ENCODE measurements at places on chromosomes 5 and 9.
A peak's percentile ranks its signal among the peaks of the same experiment; 100 is the strongest.

DNA sequence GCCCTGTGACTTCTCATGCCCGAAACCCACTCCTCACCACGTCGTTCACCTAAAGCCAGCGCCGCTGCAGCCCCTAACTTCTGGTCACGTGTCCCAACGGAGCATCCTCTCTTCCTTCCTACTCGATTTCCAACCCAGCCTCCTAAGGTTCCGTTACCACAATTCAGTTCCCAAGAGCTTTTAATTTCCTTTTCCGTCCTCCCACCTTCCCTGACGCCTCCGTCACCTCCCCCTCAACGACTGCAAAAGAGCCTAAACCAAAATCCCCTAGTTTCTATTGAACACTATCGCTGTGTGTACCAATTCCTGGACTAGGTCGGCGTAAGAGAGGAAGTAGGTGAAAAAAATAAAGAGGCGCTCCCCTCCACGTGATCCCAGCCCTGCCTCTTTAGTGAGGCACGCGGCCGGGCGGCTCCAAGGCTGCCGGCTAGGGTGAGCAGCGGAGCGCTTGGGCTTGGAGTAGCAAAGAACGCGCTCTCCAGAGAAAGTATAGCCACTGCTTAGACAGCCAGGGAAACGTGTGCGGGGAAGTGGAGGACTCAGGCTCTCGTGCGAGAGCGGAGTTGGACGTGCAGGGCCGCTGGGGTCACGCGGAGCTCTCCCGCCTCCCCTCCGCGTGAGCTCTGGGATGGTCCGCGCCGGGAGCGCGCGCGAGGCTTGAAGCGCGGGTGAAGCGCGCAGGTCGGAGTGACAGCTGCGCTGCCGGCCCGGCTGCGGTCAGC lies at the start of the genes CENPP and NOL8:
Gene CENPP, plus strand, starts transcription at position 685 of the 722 bp plus-strand sequence.
Gene NOL8, minus strand, starts transcription at position 82 of the 722 bp plus-strand sequence. CDS start 1,189 bp downstream, outside the sequence.
- peak; percentile 94 for DNase-seq

DNA sequence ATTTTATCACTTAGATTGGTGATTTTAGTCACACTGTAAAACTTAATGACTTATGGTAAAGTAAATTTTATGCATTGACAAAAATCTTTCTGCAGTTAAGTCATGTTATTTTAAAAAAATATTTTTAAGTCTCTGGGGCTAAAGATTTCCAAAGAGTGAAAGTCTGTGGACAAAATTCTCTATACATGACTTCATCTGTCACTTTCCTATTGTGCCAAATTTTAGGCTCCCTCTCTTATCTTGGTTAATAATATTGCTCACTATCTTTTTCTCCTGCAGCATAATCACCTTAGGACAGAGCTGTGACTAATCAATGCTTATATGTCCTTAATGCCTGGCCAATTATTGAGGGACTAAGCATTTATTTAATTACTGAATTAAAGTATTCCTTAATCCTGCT lies 15.2 kb downstream of the LURAP1L start:
- DNase-seq: no peak

DNA sequence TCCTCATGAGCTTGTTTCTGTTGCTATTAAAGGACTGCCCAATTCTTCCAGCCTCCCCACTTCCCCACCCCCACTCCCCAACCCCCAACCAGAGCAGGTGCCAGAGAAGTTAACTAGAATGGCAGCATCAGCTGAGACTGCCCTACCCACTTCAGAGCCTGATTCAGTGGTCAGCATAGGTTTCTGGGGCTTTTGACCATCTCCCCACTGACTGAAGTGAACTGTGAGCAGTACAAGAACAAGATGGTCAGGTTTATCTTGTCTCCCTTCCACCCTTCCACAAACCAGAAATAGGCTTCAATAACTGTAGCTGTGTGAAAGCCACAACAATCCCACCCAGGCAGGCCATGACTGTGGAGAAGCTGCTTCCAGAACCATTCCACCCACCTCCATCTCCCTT lies 289.4 kb upstream of the SLC24A2 start:
- no peak for DNase-seq

DNA sequence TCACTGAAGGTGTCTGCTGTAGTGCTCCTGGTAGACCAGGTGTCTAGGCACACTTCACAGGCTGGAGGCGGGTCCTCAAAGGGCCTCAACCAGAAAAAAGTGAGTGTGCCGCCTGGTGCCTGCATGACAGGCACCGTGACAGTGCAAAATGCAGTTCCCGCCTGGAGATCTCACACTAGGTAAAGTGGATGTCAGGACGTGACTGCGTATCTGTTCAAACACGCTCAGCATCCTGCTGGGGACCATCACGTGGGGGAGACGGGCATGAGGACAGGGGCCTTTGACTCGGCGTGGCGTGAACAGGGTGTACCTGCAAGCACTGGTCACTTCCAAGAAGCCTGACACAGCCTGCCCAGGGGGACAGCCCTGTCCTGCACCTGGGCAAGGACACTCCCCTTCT lies 32.3 kb upstream of the NTNG2 start:
- no peak for DNase-seq

DNA sequence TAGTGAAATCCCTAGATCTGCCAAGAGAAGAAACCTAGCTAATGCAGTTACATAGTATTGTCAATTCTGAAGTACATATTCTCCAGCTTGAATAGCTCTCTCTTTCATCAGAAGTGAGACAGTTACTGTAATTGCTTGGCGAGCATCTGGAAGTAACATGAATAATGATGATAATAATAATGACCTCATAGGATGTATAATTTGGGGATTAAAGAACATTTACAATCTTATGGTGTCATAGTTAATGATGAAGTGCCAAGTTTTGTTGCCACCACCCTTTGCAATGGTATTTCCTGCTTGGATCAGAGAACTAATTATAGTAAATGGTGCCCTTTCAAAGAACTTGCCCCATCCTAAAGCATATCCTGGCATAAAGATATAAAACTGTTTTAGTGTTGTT lies 201.4 kb downstream of the ADAMTSL1 start:
- no peak for DNase-seq

GRCh38 chr5:137596941-137597340 lies 97.8 kb upstream of the SPOCK1 start:
- DNase-seq: no peak

GRCh38 chr9:121807069-121807822 lies 155.8 kb downstream of the DAB2IP start:
- DNase-seq: no peak

DNA sequence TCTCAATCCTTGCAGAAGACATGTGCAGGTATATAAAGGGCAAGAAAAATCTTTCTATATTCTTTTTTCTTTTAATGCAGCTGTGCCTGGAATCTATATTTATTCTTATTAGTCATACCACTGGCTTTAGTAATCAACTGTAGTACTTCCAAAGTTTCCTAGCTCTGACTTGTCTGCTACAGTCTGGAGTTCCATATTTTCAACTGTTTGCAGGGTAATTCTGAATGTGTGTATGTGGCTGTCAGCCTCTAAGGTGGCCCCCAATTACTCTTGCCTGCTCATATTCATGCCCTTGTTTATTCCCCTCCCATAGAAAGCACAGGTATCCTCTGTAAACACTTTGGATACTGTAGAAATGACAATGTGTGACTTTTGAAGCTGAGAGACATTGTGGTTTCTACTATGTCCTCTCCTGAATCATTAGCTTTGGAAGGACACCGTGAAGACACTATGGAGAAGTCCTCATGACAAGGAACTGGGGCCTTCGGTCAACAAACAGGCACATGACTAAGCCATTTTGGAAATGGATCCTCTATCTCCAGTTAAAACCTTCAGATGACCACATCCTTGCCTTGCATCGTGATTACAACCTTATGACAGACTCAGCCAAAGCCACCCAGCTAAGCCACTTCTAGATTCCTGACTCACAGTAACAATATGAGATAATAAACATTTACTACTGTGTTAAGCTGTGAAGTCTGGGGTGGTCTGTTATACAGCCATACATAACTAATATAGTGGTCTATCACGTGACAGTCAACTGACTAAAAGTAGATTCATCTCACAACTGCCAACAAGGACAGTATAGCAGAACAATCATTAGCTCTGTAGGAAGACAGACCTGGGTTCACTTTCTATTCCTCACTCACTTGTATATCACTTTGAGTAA lies 49.5 kb upstream of the SUSD1 start:
- peak; percentile 71 for DNase-seq

DNA sequence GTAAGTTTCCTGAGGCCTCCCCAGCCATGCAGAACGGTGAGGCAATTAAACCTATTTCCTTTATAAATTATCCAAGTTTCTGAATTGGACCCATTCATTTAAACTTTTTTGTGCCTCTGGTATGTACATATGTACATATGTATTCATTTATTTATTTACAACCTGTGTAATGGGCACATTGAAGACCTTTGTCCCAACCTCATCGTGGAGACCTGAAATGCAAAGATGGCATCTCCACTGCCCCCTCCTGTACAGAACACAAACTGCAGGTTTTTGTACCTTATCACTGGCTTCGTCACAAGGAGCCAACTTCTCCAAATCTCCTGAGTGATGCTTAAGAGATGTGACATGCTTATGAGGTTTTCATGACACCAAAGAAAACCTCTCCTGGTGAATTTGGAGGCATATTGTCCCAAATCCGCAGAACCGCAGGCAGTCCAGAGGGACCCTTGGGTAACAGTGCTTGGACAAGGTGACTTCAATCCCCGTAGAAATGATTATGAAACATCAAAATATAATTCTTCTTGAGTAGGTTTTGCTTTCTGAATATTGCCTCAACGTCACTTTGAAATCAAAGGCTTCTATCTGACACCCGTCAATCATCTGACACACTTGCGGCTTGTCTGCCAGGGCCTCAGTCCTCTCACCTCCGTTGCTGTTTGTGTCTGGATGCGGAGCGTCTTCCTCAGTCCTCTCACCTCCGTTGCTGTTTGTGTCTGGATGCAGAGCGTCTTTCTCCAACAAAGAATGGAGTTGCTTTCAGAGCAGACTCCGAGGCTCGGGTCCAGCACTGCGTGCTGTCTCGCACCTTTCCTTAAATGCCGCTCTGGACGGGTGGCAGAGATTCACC lies 135.0 kb upstream of the IRX4 start:
- peak; percentile 35 for DNase-seq

- DNase-seq: no peak
These were observed 41.5 kb upstream of the FSD1L start for GRCh38 chr9:105406369-105406768.

DNA sequence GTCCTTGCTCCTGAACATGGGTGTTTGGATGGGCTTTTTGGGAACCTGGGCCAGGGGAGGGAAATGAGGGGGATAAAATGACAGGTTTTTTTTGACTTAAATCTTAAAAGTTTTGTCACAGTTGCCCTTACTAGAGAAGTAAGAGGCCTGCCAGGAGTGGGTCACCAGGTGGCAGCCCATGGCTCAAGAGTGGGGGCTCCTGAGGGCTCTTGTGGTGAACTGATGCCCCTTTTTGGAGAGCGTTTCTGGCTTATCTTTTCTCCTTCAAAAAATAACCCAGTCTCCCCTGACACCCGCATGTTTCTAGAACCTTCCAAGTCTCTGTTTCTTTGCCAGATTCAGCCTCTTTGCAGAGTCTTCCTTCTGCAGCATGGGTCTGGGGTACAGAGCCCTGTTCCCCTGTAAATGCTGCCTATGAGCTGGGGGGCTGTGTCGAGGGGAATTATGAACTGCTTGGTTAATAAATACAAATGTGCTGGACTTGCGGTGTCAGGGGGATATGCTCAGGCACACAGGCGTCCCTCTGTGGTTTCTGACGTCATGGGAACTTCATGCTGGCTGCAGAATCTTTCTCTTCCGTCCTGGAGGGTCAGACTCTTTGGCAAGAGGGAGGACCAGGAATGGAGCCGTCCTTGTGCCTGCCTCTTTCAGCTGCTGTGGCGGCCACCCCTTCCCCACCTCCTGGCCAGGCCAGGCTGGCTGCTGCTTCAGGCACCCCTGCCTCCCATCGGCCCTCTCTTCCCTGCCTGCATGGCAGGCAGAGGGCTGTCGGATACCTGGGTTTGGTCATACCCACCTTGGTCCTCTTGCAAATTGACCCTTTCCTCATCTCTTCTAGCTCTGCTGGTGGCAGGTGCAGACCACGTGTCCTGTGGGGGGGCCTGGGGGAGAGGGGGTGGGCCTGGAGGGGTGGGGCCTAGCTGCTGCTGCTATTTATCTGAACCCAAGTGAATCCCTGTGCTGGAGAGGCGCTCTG lies 30.1 kb downstream of the PTPA start:
- DNase-seq: peak; percentile 86

GRCh38 chr5:179488491-179488890 lies 61.9 kb upstream of the RUFY1 start:
- no peak for DNase-seq

- DNase-seq: no peak
These were observed 34.0 kb downstream of the CDK5RAP2 start for GRCh38 chr9:120545701-120546550.

GRCh38 chr5:142287096-142287972 lies 37.5 kb downstream of the SPRY4 start:
- DNase-seq: no peak

DNA sequence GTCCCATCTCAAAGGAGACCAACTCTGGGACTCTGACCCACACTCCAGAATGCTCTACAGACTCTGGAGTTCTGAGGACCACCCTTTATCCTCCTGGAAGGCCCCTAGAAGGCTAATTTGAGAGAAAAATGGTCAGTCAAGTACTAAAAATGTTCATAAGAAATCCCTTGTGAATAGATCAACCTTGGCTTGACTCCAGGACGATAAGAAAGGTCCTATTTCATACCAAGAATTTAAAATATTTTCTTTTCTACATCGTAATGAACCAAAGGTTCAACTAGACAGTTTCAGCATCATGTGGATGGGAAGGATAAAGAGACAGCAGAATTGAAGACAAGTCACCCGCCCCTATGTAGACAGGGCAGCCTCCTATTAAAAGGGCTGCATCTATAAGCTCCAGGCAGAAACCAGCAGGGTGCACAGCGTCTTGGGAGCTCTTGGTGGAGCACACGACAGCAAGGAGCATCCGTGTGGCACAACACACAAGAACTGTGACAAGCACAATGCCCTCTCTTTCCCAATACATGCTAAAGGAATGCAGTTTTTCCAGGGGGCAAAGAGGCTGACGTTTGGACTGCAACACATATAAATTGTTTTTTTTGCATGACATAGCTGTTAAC lies 38.3 kb downstream of the RASEF start:
- no peak for DNase-seq

- DNase-seq: peak; percentile 64
These were observed 798 bp downstream of the REEP5 start for GRCh38 chr5:112921026-112921832.

DNA sequence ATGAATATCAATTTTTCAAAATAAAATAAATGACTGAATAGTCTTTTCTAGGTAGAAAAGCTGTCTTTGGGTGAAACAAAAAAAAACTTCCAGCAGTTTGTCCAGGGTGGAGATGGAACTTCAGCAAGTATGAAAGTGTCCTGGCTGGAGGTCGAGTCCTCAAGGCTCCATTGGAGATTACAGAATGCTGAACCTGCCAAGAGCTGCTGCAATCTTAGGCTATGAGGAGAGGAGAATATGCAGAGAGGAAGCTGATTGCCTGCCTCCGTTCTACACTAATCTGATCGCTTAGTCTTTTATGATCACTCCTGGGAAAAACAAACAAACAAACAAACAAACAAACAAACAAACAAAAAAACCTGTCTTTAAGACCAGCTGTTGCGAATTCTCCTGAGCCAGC lies 50.6 kb downstream of the NREP start:
- no peak for DNase-seq

- DNase-seq: no peak
These were observed 159.5 kb upstream of the SLC28A3 start for GRCh38 chr9:84499969-84500582.

DNA sequence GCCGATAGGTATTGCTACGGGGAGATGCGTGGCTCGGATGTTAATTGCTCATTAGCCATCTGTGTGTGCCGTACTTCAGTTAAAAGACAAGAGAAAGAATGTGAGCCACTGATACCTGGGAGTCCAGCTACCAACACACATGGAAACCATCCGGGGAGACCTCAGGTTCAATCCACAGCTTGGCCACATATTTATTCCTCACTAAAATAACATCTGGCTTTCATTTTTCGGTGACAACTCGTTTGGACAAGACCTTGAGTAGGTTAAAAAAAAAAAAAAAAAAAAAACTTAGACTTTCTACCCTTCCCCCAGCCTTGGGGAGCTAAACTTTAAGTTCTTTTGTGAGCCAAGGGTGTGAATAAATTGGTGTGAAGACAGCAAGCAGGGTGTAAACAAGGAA lies 84.1 kb downstream of the SLIT3 start:
- DNase-seq: no peak
